Adrenal gland (tissue), 19 donors: ENCODE measurements at places on chromosomes 6 and 20. TPM values are rescaled to one million over a fixed set of nuclear protein-coding genes. Genes with fewer than 3 reads are reported as not detected.

DNA sequence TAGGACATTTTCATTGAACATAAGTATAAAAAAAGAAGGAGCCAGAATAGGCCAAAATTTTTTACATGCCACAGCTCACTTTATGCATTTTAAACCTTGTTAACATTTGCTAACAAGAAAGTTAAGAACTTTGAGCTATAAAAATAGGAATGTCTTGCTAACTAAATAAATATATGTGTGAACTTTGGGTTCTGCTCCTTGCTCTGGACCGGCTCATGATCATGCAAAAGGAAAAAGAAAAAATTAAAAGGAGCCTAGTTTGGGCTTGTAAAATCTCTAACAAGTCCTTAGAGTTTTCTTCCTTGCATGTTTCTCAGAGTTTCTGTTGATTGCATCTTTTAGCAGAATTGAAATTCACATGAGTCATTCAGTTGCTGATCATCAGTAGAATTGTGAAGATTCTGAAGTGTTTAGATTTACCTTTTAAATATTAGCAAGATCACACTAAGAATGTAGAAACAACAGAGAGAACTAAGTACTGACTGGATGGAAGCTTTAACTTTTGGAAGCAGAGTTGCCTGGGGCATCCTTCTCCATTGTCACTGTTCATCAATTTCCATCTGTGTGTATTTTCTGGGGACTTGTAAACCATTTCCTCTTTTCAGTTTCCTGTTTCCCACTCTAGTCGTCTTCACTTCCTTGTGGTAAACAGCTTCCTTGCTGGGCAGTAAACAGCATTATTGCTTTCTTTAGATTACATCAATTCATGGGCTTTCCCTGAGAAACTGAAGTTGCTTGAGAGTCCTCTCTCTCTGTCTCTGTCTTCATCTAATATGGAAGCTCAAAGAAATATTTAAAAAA lies 458.4 kb upstream of the BTBD3 start:
- no peak for DNase-seq
- H3K27ac ChIP-seq, result no peak overlapping the region
- no peaks in the 10 kb centered on the region for H3K4me1 ChIP-seq
- no peaks in the 10 kb centered on the region for H3K36me3 ChIP-seq

DNA sequence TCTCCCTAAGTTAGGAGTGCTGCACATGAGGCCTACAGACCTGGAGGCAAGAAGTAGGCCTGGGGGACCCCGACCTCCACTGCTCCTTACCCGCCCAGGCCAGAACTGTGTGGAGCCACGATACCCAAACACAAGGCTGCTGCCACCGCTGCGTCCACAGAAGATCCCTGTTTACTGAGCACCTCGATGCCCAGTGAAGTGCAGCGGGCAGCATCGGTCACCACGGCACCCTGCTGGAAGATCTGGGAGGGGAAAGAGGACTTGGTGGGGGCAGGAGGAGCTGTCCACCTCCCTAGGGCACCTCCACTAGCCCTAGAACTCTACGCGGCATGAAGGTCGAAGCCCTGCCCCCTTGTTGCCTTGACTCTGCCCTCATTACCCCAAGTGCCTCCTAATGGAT lies 9.9 kb downstream of the GGT7 start:
- no peaks in the 10 kb centered on the region for H3K27me3 ChIP-seq
- H3K27ac ChIP-seq, result no peak overlapping the region
- no peaks in the 10 kb centered on the region for H3K4me1 ChIP-seq
- H3K36me3 ChIP-seq, result no peaks in the 10 kb centered on the region

GRCh38 chr6:71053475-71053874 lies 96.6 kb upstream of the B3GAT2 start:
- no peaks in the 10 kb centered on the region for H3K36me3 ChIP-seq
- DNase-seq, result no peak
- H3K27me3 ChIP-seq, result no peaks in the 10 kb centered on the region
- no peak overlapping the region for H3K4me3 ChIP-seq
- H3K4me1 ChIP-seq, result no peaks in the 10 kb centered on the region
- H3K27ac ChIP-seq, result no peak overlapping the region

DNA sequence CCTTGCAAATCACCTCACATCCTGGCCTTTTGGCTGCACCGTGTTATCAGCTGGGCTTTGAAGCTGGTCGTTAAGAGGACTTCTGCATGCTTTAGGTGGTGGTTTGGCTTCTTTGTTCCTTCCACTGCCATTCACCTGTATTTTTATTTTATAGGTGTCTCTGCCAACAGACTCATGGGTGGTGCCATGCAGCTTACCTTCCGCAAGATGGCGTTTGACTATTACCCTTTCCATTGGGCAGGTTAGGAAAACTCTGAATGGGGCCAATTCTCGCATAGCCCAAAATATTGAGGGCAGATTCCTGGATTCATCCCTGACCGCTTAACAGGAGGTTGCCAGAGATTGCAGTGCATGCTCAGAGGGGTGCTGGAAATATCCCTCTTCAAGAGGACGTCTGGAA lies 32.4 kb downstream of the TAF11 start:
- no peak overlapping the region for H3K4me3 ChIP-seq
- no peak overlapping the region for H3K27ac ChIP-seq
- H3K27me3 ChIP-seq, result no peaks in the 10 kb centered on the region
- DNase-seq, result no peak

GRCh38 chr6:27290065-27290849 lies 21.8 kb downstream of the POM121L2 start:
- H3K27me3 ChIP-seq, result peaks cover 95% of the 10 kb centered on the region
- no peak overlapping the region for H3K27ac ChIP-seq
- H3K4me1 ChIP-seq, result no peaks in the 10 kb centered on the region
- no peaks in the 10 kb centered on the region for H3K36me3 ChIP-seq
- DNase-seq, result no peak

GRCh38 chr6:165769884-165770283 lies 106.8 kb upstream of the PDE10A start:
- DNase-seq, result no peak
- H3K4me1 ChIP-seq, result no peaks in the 10 kb centered on the region
- H3K4me3 ChIP-seq, result no peak overlapping the region
- H3K27me3 ChIP-seq, result no peaks in the 10 kb centered on the region

DNA sequence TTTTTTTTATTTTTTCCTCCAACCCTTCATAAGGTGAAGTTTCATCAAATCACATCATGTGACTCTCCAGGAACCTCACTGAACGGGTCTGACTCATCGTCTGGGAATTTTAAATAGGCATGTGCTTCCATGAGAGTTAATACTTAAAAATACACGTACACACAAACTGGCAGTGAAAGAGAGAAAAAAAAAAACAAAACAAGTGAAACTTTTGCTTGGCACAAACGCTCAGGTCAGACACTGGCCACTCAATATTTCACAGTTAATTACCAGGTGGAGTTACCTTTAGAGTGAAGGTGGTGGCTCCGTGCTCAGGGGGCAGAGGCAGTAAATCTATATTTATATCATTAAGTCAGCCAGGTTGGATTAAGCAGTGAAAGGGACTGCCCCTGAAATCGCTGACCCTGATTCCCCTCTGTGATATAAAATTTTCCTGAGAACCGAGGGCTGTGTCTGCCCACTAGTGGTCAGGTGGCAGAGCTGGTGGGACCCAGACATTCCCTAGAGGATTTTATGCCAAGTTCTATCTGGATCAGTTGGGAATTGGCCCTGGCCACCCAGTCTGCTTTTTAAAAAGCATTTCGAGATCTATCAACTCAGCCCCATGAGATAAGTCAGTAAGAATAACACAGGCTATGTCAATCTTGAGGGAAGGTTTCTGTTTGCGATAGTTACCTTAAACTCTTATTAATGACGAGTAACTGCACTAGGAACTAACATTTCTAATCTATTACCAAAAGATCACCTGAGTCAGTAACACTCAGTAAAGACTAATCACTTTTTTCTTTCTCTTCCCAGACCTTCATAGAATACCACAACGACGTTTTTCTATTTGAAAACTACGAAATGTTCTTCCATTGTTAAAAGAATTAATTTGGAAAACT lies 259.1 kb downstream of the HDGFL1 start:
- peak; percentile 48 for DNase-seq
- H3K27me3 ChIP-seq, result no peaks in the 10 kb centered on the region
- no peak overlapping the region for H3K4me3 ChIP-seq
- peak overlapping the region; percentile 55 for H3K27ac ChIP-seq

GRCh38 chr6:5084360-5084780 lies 771 bp upstream of the PPP1R3G start:
- peak; percentile 62 for DNase-seq
- H3K27ac ChIP-seq, result peak overlapping the region; percentile 92
- no peaks in the 10 kb centered on the region for H3K36me3 ChIP-seq
- H3K4me1 ChIP-seq, result peaks cover 26% of the 10 kb centered on the region

- H3K4me1 ChIP-seq, result peaks cover 13% of the 10 kb centered on the region
- H3K36me3 ChIP-seq, result no peaks in the 10 kb centered on the region
- DNase-seq, result no peak
- H3K27me3 ChIP-seq, result no peaks in the 10 kb centered on the region
- no peak overlapping the region for H3K4me3 ChIP-seq
Observed at GRCh38 chr20:53141201-53142050, 169.3 kb downstream of the TSHZ2 start.

Gene NKX2-2
- polyA plus RNA-seq, result not detected

Gene LAMA5
- polyA plus RNA-seq, result 537 TPM

Gene R3HDML
- polyA plus RNA-seq, result not detected

Gene AVP
- not detected for polyA plus RNA-seq

Gene FOXS1
- polyA plus RNA-seq, result 0.22 TPM
